Muscle of leg (tissue), 16 donors: ENCODE measurements at places on chromosomes 16 and 17.

GRCh38 chr16:28473714-28474265 is 1.7 kb upstream of the NPIPB7 start:
- no peak for DNase-seq

GRCh38 chr17:56982312-56982711 is 4.4 kb downstream of the SCPEP1 start:
- DNase-seq = no peak

DNA sequence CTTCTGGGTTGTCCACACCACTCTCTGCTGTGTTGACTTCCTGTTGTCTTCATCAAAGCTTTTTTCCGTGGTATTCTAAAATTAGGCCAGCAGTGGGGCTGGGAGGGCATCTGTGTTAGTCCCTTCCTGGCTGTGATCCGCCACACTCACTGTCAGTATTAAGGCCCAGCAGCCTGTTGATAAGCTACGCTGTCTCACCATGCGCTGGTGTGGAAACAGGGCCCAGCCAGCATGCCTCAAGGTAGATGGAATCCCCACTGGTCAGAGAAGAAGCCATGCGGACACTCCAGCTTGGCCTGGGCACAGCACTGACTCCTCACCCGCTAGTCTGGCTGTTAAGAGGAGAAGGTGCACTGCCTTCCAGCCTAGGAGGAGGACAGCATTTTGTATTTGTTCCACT is 11.4 kb downstream of the CDR2L start:
- DNase-seq = no peak

DNA sequence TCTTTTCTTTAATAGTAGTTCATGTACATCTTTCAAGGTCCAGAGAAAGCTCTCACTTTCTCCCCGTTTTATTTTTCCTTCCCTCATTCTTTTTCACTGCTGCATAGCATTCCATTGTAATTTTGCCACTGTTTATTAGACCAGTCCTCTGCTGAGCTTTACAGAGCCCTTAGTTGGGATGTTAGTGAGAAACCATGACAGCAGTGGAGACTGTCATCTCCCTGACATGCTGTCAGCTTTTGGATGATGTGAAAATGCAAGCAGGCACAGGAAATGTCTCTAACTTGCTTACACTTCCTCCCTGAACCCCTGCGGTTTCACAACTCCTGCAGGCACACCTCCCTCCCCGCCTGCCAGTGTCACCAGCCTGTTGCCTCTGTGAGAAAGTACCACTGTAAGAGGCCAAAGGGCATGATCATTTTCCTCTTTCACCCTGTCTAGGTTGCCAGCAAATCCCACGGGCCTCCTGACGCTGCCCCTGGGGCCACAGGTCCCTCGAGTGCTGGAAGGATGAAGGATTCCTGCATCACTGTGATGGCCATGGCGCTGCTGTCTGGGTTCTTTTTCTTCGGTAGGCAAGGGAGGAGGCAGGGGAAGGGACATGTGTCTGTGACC is at the start of gene ITGAL:
ITGAL (plus strand) TSS at position 415 of the 615 bp plus-strand sequence; CDS start at position 511, 96 bp downstream.
- DNase-seq = peak; percentile 48

GRCh38 chr17:73478334-73478733 is 165.9 kb downstream of the SDK2 start:
- DNase-seq = no peak
